ENCODE measurements at places on chromosomes 4 and X.

GRCh38 chrX:108437349-108438109 is 693 bp downstream of the COL4A6 start:
- no peak for DNase-seq

DNA sequence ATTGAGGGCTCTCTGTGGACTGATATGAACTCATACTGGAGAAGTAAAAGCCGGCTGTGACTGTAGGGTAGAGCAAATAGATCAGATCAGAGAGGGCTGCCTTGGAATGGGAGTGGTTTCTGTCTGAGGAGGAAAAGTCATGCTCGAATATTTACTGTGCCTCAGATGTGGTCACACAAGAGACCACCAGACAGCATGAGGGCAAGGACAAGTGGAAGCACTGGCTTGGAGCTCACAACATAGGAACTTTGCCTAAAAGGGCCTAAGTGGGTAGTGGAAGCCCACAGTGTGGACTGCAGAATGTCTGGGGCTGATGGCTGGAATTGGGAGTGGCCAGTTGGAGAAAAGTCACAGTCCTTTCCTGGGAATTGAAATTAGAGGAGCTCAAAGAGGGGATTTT is 19.8 kb downstream of the GLRB start:
- DNase-seq = no peak

DNA sequence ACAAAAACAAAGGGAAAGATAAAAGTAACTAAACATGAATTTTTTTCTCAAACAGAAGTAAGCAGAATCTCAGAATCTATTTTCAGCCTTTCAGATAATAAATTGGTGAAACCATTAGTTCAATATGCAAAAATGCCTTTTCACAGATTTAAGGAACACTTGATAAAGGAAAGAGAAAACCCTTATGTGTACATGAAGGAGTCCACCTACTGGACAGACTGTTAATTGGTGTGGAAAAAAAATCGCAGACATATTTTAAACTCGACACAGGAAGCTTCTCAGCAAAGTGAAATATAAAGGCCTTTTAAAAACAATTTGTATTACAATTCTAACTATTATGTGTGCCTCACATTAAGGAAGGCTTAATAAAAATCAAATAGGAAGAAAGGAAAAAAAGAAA is 22.3 kb downstream of the COX7B2 start:
- DNase-seq = no peak

DNA sequence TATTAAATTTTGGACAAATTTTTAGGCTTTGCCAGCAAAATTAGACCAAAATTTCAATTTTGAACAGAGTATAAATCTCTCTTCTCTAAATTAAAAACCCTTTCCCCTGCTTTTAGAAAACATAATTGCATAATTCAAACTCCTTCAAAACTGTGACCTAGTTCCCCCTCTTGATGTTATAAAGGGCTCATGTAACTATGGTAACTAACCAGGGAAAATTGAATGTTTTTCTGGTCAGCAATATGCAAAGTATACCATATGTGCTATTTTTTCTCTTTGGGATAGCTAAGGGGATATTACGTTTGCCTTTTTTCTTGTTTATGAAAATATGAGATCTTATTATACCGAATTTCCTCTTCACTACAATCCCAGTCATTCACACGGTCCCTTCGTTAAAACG is 5.1 kb upstream of the ING2 start:
- DNase-seq = no peak

- no peak for DNase-seq
Measured at GRCh38 chr4:96993560-96993959, 1149.7 kb downstream of the STPG2 start.

DNA sequence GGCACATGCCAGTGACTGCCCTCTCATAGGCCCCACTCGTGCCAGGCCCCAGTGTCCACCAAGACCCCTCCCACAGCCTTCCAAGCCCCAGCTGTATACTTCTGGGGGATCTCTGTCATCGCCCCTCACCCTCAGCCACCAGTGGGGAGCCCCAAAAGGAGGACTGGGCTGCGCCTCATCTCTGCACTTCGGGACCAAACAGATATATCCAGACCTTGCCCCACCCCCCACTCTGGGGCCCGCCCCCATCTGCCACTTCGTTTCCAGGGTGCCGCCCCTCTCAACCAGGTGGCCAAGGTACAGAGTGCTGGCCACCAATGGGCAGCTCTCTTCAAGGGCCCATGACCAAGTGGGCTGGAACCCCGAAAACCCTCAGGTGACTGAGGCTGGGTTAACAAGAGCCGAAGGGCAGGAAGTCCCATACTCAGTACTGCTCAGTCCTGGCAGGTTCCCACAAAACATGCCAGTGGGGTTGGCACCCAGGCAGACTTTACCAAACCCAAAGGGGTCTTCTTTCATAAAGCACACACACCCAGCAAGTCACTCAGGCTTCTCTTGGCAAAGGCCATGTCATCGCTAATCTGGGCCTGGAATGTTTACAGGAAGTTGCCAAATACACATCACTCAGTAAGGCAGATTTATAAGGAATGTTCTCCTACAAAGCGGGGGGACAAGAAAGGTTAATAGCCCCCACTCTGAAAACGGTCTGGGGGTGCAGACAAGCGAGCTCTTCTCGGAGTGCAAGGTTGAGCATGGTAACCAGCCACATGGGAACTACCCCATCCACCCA is 4.4 kb downstream of the ZFYVE28 start:
- DNase-seq = no peak

DNA sequence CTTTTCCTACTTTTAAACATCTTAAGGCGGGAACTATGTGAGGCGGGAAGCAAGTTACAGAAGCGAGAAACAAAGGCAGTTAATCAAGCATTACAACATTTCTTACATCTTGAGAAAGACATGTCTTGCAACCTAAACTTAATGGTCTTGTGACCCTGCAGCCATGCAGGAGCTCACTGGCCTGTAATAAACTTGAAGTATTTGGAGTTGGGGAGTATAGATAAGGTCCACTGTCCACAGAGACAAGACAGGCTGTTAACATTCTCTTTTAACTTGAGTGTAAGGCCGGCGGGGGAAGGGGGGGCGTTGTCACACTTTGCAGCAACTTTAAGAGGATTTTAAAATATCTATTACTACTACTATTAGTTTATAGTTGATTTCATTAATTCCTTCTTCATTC is 10.3 kb upstream of the UGT8 start:
- no peak for DNase-seq

DNA sequence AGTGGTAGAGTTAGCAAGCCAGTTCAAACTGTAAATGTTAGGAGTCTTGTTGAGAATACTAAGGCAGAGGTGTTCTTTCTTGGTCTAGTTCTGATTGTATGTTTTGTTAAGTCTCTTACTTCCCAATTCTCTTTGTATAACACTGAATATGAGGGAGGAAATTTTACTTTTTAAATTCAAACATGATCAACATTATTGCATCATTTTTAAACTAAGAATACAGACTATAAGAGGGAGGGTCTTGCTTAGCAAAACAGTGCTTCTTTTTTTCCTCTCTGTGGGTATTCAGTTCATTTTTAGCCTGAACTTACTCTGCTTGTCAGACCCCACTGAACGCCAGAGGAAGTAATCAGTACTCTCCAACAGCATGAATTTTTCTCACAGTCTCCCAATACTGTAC is 198.0 kb downstream of the GABRG1 start:
- DNase-seq = no peak

DNA sequence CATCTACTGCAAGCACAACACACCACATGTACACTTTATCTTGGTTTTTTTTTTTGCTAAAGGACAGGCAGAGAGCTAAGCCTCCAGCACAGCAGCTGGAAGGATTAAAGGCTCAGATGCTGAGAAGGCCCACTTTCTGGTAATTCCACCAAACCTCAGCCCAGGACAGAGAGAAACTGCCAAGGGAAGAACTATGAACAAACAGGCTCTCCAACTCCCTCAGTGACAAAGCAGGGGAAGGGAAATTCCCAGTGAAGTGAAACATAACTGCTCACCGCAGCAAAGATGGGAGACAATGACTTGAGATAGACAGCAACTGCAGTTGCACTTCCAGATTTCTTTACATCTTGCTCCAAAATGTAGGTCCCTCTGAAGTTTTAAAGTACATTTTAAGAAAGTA is 4.8 kb downstream of the PROM1 start:
- DNase-seq = no peak

DNA sequence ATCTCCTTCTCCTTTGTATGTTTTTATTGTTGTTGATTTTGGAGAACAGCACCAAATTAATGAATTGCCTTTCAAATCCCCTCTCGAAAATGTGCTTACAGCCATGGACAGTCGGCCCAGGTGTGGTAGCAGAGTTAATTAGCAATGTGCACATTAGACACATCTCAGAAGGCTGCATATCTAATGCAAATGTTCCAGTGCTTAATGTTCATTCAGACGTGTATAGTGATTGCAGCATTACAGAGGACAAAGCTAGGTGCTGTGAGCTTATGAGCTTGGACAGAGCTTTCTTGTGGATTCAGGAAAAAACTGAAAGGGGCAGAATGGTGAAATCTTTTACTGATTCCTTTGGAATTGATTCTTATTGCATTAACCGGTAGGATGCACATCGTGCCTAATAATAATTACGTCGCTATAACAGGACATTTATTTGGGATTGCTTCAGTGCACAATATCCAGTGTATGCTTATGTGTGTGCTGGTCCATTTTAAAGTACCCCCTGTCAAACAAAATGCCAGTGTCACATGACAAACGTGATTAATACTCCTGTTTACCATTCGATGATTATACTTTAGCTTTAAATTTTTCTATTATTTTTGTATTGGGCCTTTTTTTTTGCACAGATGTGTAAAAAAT is 552.9 kb upstream of the EPHA5 start:
- DNase-seq = no peak

- DNase-seq = no peak
Measured at GRCh38 chrX:120575379-120576114, 14.8 kb upstream of the CUL4B start.

GRCh38 chr4:10872833-10873517 is 188.4 kb upstream of the CLNK start:
- DNase-seq = no peak
